ENCODE measurements at places on chromosomes 3 and 15. TPM values are rescaled to one million over a fixed set of nuclear protein-coding genes. Genes with fewer than 3 reads are reported as not detected.

- peaks cover 14% of the 10 kb centered on the region for H3K36me3 ChIP-seq
- no peak overlapping the region for H3K4me3 ChIP-seq
- no peak for DNase-seq
- H3K4me1 ChIP-seq, result no peaks in the 10 kb centered on the region
Measured at GRCh38 chr3:161268601-161269000, 47.5 kb downstream of the NMD3 start.

Gene ACSBG1
- total RNA-seq, result not detected

Gene BNC1
- total RNA-seq, result not detected

DNA sequence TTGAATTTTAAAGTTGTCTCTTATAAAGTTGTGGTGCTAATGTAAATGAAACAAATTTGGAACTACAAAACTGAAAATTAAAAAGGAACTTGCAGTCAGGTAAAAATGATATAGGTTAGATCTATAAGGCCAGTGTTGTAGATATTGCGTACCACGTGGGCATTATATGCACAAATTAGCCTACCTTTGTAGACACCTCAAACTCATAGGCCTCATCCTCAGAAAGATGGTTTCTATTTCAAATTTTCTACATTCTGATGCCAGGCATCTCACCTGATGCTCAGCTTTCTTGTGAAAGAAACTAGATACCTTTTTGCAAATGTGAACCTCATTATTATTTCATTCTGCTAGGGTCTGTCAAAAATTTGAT lies 25.6 kb downstream of the TMEM207 start:
- peaks cover 5% of the 10 kb centered on the region for H3K4me1 ChIP-seq
- H3K27ac ChIP-seq, result no peak overlapping the region

Gene C3orf62
- 7.1 TPM for total RNA-seq
